DMS153 (cell line): ENCODE measurements at places on chromosomes 13 and 19.
A peak's percentile ranks its signal among the peaks of the same experiment; 100 is the strongest.

DNA sequence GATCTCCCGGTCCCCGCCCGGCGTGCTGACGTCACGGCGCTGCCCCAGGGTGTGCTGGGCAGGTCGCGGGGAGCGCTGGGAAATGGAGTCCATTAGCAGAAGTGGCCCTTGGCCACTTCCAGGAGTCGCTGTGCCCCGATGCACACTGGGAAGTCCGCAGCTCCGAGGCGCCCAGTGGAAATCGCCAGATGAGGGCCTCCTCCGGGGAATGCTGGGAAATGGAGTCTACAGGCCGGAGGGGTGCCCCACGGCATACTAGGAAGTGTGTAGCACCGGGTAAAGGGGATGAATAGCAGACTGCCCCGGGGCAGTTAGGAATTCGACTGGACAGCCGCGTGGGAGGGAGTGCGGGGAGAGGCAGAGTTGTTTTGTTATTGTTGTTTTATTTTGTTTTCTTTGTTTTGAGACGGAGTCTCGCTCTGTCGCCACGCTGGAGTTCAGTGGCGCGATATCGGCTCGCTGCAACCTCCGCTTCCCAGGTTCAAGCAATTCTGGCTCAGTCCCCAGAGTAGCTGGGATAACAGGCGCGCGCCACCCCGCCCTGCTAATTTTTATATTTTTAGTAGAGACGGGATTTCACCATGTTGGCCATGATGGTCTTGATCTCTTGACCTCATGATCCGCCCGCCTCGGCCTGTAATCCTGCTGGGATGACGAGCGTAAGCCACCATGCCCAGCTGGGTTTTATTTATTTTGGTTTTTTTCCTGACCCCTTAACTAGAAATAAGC, 390 bp upstream of the PPP1R12C start:
- peak; percentile 97 for DNase-seq

- no peak for DNase-seq
These were observed 559.0 kb downstream of the PCDH17 start for GRCh38 chr13:58190577-58190976.

- DNase-seq = no peak
These were observed 34.1 kb upstream of the WDFY2 start for GRCh38 chr13:51550151-51550550.

DNA sequence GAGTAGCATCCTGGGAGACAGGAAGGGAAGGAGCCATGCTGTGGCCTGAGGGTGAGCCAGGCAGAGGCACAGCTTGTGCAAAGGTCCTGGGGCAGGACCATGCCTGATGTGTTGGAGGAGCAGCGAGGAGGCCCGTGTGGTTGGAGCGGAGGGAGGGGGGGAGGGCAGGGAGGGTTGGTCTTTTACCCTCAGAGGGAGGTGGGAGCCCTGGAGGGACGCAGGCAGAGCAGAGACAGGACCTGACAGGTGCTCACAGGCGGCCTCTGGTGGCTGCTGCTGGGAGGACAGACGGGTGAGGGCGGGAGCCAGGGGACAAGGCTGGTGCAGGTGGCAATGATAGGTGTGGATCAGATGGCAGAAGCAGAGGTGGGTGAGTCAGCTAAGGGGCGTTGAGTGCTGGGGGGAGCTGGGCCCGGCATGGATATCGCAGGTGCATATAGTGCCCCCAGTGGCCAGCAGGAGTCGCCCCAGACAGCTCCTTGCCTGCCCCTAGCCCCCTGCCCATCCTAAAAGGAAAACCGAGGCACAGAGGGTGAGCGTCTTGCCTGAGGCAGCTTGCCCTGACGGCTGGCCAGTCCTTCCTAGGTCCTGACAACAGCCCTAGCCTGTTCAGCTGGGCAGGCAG, 9.8 kb upstream of the GNA15 start:
- DNase-seq = no peak

- peak; percentile 27 for DNase-seq
These were observed 26.0 kb downstream of the NAXD start for GRCh38 chr13:110641055-110642015.

- DNase-seq = no peak
These were observed 14.9 kb downstream of the FGF21 start for GRCh38 chr19:48770266-48770665.

DNA sequence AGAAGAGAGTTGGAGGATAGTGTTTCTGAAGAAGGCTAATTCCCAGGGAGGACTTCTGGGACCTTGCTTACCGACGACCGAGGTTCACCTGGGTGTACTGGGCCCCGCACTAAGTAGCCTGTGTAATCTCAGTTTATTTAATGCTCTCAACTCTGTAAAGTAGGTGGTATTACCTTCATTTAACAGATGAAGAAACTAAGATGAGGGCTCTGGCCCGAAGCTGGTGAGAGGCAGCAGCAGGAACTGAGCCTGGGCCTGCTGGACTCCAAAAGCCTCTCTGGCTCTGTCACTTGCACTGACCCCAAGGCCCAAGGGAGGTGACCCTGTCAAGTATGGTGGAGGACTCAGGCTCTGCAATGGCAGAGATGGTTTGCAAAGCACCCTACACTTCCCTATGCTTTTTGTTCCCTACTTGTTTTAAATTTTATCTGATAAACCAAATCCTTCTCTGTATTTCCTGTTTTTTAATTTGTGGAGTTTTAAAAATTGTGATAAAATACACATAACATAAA, 50.6 kb downstream of the GGACT start:
- DNase-seq = no peak

DNA sequence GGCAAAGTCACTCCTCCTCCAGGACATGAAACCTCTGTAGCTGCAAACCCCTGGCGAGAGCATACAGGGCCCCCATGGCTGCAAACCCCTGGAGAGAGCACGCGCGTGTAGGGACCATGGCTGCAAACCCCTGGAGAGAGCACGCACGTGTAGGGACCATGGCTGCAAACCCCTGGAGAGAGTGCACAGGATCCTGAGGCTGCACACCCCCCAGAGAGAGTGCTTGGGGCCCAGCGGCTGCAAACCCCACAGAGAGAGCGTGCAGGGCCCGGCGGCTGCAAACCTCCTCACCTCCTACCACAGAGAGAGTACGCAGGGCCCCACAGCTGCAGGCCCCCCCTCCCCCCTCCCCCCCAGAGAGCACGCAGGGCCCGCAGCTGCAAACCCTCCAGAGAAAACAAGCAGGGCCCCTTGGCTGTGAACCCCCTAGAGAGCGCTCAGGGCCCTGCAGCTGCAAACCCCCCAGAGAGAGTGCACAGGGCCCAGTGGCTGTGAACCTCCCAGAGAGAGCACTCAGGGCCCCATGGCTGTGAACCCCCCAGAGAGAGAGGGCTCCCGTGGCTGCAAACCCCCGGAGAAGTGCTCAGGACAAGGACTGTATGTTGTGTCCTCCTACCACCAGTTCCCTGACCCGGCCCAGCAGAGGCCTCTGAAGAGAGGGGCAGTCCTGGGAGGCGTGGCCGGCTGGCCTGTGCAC, 7.3 kb downstream of the ADPRHL1 start:
- no peak for DNase-seq

DNA sequence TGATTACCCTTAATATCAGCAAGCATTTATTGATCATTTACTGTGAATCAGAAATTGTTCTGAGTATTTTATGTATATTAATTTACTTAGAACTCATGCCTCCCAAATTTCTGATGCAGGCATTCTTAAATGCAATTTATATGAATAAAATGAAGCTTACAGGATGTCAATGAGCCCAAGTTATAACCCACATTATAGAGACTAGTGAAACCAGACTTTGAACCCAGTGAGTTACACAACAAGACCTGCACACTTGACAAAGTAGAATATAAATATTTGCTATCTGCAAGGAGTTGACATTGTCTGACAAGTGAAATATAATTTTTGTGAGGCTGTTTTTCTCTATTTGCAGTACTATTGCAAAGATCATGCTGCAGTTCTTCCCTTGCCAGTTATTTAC, 656.0 kb downstream of the GPC5 start:
- DNase-seq = no peak

DNA sequence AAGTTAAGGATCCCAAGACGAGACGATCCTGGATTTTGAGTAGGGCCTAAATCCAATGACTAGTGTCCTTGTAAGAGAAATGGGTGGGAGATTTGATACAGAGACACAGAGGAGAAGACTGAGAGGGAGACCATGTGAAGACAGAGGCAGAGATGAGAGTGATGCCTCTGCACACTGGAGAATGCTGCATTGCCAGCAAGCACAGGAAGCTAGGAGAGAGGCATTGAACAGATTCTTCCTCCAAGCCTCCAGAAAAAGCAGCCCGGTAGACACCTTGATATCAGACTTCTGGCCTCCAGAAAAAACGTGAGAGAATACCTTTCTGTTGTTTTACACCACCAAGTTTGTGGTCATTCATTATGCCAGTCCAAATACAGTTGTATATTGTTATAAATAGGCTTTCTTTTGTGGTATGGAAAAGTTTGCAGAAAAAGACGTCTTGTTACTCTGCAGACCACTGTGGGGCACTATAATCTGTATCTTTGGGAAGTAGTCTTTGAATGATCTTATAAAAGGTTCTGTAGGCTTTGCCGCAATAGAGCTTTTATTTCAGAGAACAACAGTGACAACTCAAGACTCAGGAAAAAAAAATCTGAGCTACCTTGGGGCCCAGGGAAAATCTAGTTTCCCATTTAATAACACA, 17.9 kb upstream of the RFC3 start:
- DNase-seq = no peak

DNA sequence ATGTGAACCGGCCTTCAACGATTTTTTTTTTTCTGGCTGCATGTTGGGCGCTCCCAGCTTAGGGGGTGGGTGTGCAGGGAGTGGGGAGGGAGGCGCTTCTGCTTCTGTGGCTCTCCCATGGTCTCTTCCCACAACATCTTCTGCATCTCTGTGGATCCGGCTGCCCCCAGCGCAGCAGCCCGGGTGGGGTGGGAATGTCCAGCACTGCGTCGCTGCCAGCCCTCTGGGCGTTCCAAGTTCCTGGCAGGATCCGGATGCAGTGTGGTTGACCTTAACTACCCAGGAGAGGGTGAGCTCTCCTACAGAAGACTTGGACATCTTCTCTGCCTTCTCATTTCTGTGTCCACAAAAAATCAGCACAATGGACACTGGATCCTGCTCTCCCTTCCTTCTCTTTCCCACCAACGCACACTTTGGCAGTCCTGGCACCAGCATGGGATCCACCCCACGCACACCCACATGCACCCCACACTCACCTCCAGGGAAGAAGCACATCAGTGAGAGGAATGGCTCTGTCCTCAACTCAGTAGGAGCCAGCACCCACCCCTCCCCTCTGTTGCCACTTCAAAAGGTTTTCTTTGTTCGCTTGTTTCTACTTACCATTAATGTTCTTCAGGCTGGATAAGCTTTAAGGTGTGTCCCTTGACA, 177.3 kb downstream of the COL4A1 start:
- no peak for DNase-seq

GRCh38 chr13:79227418-79227817, 178.6 kb downstream of the RBM26 start:
- DNase-seq = peak; percentile 25

- DNase-seq = no peak
These were observed 136.4 kb downstream of the URI1 start for GRCh38 chr19:30078381-30078910.

- no peak for DNase-seq
These were observed 2.7 kb downstream of the ING1 start for GRCh38 chr13:110716247-110716515.

GRCh38 chr19:36441339-36441738, 22.9 kb upstream of the ZFP82 start:
- DNase-seq = no peak

- no peak for DNase-seq
These were observed 9.6 kb upstream of the UBL3 start for GRCh38 chr13:29859971-29860370.

DNA sequence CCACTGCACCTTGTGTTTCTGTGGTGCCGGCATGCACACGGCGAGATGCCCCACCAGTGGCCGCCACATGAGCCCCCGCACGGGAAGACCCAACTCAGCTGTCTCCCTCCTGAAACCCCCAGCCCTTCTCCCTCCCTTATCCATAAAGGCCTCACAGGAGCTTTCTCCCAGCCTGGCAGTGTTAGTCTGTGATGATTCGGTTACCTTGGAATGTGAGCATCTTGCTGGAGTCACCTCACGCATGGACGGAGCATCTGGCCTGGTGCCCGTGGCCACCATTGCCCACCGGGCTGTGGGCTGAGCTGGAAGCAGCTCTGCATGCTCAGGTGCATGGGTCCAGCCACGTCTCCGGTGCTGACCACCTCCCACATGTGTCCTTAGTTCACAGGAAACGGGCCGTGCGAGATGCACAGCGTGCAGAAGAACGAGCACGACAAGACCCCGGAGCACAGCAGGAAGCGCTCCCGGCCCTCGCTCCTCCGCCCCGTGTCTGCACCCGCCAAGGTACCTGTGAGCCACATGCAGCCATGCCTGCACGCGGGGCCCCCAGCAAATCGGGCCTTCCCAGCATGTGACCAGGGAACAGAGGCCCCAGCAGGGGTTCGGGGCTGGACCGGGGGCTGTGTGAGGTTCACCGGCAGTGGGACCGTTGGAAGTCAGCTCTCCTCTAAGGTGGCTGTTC, 22.0 kb downstream of the SIN3B start:
- DNase-seq = no peak

- no peak for DNase-seq
These were observed 135.3 kb downstream of the MTUS2 start for GRCh38 chr13:28955264-28955966.

- DNase-seq = no peak
These were observed 124.2 kb downstream of the UQCRFS1 start for GRCh38 chr19:29088761-29089160.

GRCh38 chr13:84865783-84866221, 933.4 kb downstream of the SLITRK6 start:
- peak; percentile 69 for DNase-seq

DNA sequence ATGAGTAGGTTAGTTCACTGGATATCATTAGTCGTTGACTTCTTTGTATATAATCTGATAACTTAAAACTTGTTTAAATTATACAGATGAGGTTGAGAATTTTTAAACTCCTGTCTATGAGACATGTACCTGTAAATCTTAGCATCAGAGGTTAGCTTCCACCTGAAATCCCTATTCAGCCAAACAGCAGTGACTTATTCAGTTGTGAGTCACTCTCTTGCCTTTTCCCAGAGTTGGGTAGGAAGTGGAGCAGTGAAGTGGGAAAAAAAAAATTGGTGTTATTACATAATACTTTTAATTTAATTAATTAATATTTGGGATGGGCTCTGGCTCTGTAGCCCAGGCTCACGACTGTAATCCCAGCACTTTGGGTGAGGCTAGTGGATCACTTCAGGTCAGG, 32.9 kb downstream of the ZNF701 start:
- no peak for DNase-seq

GRCh38 chr13:28820099-28821051, at the start of gene MTUS2:
MTUS2 (plus strand) TSS chr13:28820339.
- DNase-seq = peak; percentile 13

DNA sequence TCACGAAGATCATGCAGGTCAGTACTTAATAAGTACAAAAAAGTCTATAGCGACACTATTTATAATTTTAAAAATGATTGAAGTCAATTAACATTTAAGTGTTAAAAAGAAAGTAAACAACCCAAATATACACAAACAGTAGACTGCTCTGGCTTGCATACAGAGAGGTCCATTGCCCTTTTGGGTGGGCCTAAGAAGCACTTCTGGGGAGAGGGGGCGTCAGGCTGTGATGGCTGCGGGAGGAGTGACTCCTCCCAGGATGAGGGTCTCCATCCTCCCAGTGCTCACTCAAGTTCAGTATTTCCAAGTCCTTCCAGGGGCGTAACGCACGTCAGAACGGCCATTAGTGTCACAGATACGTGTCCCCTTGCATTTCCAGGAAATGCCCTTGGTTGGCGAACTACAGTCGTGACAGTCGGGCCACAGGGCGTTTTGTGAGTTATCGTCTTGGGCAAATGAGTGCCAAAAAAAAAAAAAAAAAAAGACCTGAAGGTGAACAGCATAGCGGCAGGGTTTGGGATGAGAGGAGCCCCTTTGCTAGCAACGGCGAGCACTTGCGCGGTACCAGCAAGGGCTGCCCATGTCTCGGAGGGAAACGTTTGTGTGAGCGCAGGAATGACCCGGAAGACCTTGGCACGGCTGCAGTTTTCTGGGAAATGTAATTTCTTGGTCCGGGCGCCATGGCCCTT, at the start of gene SCGB2B2:
Gene SCGB2B2, minus strand, starts transcription at position 463 of the 689 bp plus-strand sequence. CDS start 82,596 bp downstream, outside the sequence.
- DNase-seq = peak; percentile 87
